K562 (cell line): ENCODE measurements at places on chromosomes 7 and 10.

DNA sequence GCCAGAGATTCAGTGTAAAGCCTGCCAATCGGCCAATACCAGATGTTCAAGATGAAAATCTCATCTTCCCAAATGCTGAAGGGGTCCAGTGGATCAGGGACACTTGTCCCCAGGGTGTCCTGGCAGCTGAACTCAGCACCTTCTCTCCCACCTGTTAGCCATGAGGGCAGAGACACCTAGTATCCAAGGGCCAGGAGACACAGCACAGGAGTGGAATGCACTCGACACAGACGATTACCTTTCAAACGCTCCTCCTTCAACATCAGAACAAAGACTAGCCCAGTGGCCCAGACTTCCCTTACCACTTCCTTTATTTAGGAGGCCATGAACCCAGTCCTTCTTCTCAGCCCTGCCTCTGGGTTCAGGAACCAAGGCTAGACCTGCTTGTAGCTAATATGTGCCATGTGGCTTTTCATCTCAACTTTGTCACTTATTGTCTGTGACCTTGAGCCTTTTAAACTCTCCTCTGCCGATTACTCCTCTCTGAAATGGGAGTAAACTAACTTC is 180.3 kb upstream of the PLXNA4 start:
- DNase-seq = no peak

GRCh38 chr10:99340650-99341049 is 11.5 kb downstream of the CNNM1 start:
- DNase-seq = no peak

GRCh38 chr10:14485986-14486385 is 155.3 kb upstream of the FRMD4A start:
- no peak for DNase-seq

DNA sequence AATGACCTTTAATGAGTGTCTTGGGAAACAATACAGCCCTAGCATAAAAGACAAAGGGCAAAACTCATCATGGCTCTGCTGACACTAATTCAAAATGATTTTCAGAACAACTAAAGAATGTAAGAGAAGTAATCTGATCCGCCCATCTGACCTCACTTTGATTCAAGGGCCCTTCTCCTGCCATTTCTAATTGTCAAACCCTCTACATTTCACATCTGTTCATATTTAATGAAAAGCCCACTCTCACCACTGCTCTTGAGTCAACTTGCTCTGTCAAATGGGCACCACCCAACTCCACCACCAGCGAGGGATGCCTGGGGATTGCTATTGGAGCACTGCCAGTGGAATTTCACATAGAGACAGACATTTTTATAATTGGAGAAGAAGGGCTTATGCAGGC is 639.2 kb downstream of the KCNMA1 start:
- no peak for DNase-seq

DNA sequence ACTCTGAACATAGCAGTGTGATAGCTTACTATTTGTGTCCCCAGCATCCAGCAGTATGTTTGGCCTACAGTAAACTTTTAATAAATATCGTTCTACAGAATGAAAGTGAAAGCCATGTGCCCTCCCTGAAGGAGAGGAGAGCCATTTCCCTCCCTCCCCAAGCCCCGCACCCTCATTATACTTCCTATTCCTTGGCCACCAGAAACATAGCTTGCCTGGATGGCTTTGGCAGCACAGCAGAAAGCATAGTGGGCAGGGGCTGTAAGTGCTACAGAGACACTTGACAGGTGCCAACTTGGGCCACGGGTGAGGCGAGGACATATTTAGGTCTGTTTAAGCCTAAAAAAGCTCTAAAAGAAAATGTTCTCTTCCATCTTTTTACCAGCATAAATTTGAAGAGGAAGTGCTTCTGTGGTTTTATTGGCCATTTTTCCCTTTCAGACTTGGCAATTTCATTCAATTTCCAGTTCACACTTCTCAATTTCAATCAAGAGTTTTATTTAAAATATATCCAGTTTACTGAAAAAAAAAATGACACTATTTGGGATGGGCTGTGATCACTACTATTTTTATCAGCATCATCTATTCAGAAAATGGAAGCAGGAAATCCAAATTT is 12.7 kb downstream of the HHEX start:
- DNase-seq = no peak

GRCh38 chr7:117385363-117386109 is 41.8 kb downstream of the ASZ1 start:
- no peak for DNase-seq

GRCh38 chr10:8130973-8131911 is 76.8 kb downstream of the GATA3 start:
- DNase-seq = no peak

DNA sequence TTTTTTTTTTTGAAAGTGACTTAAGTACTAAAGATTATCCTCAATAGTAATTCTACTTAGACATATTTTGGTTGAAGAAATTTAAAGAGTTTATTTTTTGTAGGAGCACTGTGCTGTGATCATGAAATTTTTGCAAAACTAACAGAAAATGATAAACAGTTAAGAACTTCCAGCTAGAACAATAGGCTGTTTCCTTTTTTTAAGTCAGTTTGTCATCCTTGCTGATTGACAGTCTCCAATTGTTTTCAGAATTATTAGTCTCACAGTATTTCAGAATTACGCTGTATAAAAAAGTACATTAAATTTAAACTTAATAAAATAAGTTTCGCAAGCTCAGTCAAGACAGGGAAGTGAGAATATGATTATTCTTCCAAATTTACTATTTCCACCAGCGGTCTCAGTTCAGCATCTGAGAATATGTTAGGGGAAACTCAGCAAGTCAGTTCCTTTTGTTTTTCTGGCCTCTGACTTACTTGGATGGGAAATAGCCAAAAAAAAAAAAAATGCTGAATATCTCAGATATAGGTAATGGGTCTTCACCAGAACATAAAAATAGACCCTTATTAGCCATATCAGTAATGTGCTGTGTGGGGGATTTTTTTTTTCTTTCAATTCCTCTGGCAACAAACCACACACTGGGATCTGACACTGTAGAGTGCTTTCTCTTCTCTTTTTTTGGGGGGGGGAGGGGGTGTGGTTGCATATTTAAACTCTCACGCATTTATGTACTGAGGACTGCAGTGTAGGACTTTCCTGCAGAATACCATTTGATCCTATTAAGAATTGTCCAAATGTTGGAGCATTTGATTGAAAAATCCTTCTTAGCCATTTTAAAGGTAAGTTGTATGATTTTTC is at the start of gene CD36:
CD36 (plus strand) TSS at position 732 of the 855 bp plus-strand sequence. CDS start 8,099 bp downstream, outside the sequence.
- no peak for DNase-seq

DNA sequence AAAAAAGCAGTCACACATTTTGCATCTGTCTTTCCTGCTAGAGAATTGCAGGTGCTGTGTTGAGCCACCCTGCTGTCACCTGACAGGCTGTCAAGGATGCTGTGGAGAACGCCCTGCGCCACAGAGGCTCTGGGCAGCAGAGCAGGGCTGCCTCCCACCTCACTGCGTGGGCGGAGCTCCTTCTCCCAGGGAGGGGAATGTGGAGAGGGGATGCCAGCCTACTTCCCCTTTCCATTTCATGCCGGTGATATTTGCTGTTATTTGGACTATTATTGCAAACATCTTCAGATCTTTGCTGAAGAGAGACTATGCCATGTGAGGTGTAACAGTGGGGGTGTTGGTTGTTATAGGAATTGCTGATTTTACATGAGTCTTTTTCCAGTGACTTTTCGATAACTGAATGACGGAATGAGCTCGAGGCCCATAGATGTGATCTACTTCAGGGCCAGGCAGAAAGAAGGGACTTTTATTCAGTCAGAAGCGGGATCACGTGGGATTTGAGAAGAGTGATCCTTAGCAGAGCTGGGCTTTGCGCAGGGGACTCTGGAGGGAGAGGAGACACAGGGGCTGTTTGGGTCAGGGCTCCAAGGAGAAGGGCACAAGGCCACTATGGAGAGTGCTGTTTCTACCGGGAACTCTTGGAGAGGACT is 13.6 kb upstream of the PRKAG2 start:
- DNase-seq = no peak

DNA sequence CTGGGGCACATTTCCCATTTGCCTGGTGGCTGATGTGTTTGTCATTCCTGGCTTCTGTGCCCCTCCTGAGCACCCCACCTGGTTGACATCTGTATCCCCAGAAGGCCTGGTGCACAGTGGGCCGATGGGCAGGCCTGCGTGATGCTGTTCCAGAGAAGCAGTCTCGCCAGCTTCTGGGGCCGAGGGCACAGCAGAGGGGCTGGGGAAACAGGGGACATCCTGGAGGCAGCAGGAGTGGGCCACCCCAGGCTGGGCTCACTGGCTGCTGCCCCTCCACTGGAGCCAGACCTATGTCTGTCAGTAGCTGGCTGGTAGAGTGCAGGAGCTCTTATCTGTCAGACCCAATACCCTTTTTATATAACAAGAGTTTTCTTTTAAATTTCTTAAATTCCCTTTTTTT is 896 bp upstream of the MYL7 start:
- DNase-seq = no peak

DNA sequence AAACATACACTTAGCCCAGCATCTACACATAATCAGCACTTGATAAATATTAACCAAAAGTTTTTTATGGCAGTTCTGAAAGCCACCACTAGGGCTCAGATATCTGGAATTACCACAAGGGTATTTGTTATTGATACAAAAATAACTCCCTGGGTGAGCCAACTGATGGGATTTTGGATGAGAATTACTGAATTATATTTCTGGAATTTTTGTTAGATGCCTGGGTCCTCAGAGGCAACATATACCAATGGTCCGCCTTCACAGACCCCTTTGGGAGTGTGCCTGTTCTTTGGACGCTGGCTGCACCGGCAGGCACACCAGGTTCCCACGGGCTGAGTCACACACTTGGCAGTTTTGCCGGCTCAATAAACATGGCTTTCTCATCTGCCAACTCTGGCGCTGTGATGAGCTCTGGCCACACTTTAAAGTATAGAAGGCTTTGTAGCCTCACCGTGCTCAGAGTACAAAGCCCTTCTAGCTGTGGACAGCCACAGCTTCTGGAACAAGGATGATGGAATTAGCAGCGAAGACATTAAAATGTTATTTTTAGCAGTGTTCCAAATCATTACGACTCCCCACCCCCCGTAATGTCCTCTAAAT is 24.5 kb upstream of the EEPD1 start:
- DNase-seq = peak; percentile 29

GRCh38 chr7:135993950-135994349 is 16.8 kb upstream of the MTPN start:
- DNase-seq = no peak

DNA sequence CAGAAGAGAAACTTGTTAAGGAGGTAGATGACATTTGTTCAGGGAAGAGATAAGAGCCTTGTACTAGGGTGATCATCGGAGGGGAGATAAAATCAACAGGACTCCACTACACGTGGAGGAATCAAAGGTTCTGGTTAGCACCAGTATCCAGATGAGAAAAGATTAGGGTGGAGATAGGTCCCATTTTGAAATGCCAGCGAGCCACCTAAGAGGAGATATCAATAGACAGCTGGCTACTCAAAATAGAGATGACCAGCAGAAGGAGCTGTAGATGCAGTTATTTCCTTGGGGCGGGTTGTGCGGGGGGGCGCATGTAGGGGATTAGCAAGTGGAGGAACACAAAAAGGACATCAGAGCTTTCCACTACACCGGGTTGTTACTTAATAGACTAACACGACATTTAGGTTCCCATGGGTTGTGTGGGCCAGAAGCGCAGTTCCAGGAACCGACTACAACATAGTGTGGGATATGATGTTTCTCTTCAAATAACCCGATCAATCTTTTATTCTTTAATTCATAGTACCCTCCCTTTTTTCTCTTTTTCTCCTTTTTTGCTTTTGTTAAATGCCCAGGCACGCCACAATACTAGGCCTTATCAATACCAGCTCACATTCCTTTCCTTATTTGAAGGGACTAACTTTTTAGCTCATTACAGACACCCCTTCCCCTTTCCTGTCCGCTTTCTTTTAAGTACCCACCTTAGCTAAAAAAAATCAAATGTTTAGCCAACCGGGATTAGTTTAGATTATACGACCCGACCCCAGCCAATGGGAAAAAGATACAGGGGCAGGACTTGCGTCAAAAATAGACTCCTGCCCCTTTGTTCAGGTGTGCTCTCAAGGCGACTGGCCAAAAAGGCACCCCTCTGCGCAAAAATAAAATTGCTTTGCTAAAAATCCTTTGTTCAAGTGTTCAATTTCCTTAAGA is 2.0 kb upstream of the KIF11 start:
- DNase-seq = peak; percentile 51

DNA sequence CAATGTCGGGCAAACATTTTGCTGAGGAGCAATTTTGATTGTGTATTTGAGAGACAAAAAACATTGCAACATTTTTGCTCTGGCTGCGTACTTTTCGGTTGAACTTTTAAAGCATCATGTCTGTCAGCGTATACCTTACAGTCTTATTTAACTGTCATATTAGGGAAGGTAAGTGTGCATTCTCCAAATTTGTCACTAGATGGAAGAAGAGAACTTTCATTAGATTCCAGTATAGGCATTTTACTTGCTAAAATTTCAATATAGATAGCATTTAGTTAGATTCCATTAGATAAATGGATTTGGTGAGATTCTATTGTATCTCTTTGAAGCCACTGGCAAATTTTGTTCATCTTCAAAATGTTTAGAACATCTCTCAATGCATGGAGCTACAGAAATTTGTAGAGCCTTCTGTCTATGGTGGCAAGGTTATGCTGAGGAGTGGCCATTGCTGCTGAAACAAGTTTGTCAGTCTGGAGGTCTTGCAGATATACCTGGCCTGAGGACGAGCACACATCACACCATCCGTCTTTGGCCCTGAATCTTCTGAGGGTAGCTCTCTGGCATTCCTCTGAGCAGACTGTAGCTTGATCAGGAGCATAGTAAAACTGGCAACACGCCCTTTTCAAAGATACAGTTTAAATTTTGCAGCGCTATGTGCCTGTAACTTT is 437.5 kb upstream of the MBL2 start:
- no peak for DNase-seq

GRCh38 chr10:11403116-11403515 is 208.3 kb downstream of the USP6NL start:
- DNase-seq = no peak

DNA sequence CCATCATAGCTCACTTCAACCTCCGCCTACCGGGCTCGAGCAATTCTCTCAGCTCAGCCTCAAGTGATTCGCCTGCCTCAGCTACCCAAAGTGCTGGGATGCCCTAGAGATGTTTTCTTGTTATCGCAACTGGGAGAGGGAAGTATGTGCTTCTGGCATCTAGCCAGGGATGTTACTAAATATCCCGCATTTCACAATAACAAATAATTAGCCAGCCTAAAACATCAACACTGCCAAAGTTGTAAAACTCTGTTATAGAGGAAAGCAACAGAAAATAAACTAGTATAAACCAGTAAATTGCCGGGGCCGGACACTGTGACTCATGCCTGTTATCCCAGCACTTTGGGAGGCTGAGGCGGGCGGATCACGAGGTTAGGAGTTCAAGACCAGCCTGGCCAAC is 7.2 kb downstream of the INA start:
- no peak for DNase-seq
